ENCODE measurements at places on chromosomes 5 and 9.

GRCh38 chr5:93150311-93151012 lies 430.6 kb downstream of the NR2F1-AS1 start:
- no peak for DNase-seq

DNA sequence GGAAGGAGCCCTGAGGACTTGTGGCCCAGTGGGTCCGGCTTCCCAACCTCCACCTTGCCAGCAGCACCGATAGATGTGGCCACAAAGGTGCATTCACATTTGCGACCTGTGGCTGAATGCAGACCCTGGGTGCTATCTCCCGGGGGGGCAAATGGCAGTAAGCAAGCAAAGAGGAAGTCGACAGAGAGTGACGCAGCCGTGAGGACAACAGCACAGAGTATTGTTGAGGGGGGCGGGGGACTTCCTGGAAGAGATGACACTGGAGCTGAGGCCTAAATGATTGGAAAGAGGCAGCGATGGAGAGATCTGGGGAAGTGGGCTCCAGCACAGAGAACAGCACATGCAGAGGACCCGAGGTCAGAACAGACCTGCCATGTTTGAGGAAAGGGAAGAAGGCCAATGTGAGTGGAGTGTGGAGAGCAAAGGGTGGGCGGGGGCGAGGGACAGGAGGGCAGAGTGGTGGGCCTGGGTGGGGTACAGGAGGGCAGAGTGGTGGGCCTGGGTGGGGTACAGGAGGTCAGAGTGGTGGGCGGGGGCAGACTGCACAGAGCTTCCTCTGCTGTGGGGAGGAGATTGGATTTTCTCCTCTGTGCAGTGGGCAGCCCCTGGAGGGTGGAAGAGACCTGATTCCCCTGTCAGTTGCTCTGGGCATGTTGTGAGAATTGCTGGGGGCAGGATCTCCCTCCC lies 42.6 kb downstream of the ADAMTS2 start:
- no peak for DNase-seq

- DNase-seq = no peak
Measured at GRCh38 chr5:159533197-159533596, 202.9 kb upstream of the IL12B start.

- DNase-seq = no peak
Measured at GRCh38 chr5:56947052-56947451, 4.9 kb downstream of the MIER3 start.

GRCh38 chr9:79289856-79290255 lies 281.9 kb upstream of the TLE4 start:
- DNase-seq = no peak

DNA sequence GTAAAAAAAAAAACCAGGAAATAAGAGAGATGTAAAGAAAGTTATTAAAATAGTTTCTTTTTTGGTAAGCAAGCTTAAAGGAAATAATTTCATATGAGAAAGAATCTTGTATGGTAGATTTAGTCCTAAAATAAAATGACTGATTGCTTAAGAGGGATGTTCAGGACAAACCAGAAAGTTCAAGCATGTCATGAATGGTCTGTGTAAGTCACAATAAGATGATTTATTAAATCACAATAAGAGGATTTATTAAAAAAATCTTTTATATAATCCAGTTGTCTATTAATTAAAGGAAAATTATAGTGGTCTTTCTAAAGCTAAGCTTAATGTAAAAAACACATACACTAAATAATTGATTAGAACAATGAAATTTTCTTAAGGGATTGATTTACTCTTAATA lies 91.8 kb upstream of the OR13F1 start:
- DNase-seq = no peak

GRCh38 chr5:10264604-10265003 lies 14.5 kb downstream of the CCT5 start:
- DNase-seq = no peak

- DNase-seq = no peak
Measured at GRCh38 chr9:96883922-96884321, 29.6 kb upstream of the ZNF782 start.

- DNase-seq = no peak
Measured at GRCh38 chr9:32161720-32162119, 222.7 kb upstream of the ACO1 start.

DNA sequence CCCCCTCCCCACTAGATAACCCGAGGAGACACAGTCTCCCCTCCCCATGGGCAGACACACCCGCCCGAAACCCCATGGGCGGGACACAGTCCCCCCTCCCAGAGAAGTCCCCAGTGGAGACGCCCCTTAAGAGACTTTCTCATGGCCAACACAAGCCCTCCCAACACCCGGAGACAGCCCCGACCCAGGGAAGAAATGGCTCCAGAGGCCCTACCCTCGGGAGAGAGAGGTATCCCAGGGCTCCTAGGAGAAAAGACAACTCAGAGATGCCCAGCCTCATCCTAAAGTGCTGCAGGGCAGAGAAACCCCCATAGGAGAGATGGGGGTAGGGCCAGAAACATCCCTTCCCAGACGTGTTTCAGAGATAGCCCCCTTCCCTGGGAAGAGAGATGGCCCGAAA lies 27.4 kb downstream of the PCDH1 start:
- DNase-seq = no peak

GRCh38 chr9:114483499-114483898 lies 21.8 kb downstream of the WHRN start:
- DNase-seq = no peak

- DNase-seq = no peak
Measured at GRCh38 chr5:115735108-115735998, 81.1 kb downstream of the CDO1 start.

DNA sequence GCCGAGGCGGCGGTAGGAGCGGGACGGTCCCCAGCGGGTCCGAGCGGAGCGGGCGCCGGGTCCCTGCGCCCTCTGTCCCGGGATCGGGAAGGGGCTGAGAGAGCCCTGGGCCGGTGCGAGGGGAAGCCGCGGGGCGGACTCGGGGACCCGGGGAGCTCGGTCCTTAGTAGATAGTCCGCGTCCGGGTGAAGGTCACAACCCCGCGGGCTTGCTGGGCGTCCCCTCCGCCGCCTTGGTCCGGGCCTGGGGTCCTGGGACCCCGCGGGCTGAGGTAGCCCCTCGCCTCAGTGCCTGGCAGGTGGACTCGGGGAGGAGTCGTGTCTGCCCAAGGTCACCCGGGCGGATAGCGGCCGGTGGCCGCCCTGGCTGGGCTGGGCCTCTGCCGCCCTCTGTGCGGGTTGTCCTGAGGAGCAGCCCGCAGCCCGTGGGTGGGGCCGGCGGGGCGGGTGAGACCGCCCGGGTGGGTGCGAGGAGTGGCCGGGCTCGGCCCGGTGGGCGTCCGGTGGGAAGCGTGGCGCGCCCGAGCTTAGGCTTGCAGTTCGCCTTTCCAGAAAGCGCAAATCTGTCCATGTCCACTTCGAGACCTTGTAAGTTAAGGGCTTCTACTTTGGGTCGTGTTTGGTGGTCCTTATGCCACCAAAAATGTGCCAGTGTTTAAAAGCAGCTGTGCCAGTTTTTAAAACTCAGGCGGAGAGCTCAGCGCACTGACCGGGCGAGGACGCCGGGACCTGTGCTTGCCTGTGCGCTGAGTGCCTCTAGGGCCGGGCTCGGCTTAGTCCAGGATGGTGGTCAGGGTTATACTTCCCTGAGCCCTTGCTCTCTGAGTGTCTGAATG lies 554 bp downstream of the SDHA start:
- no peak for DNase-seq

- DNase-seq = no peak
Measured at GRCh38 chr5:35857606-35858205, 1.0 kb downstream of the IL7R start.

DNA sequence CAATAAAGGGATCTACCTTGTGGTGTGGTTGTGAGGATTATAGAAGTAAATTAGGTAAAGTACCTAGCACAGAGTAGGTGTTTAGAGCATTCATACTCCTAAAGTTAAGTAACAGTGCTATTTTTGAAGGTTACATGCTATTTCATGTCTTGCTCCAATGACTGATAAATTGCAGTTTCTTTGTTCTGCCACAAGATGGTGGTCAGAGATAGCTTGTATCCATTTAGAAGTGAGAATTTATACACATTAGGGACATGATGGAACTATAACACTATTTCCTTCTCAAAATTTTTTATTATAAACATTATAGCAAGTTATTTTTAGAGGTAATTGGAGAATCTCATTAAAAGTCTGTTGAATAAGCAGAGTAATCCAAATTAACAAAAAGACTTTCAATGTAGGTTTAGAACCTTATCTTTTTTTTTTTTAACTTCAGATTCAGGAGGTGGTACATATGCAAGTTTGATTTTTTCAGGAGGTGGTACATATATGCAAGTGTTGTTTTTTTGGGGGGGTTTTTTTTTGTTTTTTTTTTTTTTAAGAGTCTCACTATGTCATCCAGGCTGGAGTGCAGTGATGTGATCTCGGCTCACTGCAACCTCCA lies 17.1 kb downstream of the MTREX start:
- no peak for DNase-seq

DNA sequence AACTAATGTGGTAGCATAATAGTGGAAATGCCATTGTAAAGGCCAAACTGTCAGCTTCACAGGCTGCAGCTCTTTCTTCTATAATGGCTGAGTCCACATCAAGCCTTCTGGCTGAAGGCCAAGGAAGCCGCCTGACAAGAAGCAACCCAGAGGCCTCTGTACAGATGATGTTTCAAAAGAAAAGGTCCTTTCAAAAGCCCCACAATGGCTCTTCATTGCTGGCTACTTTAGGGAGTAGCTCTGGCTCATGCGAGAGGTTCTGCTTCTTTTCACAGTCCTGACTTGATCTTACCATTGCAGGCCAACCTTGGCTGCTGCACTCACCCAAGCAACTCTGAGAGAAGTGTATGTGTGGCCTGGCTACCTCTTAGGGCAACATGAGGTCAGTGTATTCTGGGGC lies 54.5 kb upstream of the EQTN start:
- no peak for DNase-seq

All from hematopoietic multipotent progenitor cell (in vitro differentiated cells).